ENCODE measurements at places on chromosomes 11 and 22. TPM values are rescaled to one million over a fixed set of nuclear protein-coding genes. Genes with fewer than 3 reads are reported as not detected.

DNA sequence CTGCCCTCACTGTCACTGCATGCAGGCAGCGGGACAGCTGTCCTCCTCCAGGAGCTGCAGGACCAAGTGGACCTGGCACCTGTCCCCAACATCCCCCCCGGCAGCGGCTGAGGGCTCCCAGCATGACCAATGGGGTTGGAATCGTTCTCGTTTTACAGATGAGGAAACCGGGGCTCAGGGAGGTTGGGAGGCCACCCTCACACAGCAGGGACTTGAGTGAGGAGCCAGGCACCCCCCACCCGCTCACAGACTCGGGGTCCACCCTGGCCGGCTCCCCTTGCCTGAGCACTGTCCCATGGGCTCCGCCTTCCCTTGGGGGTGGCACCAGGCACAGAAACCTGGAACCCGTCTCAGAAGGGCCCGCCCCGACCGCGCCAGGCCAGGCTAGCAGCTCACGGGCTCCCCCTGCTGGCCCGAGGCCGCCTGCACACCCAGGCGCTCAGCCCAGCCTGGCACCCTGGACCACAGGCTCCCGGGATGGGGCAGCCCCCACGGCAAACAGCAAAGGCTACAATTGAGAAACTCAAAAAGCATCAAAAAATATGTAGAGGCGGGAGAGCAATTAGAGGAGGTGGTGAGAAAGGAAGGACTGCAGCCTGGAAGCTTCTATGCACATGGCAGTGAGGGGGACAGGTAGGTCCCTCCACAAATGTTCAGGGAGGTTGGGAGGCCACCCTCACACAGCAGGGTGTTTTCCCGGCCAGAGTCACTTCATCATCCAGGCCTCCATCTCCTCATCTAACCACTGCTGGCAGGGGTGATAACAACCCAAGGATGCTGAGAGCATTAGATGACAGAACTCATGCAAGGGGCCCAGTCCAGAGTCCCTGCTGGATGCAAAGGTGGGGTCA is 12.8 kb downstream of the MACROD1 start:
- peak; percentile 27 for DNase-seq
- H3K27ac ChIP-seq, result no peak overlapping the region
- H3K27me3 ChIP-seq, result no peaks in the 10 kb centered on the region
- no peaks in the 10 kb centered on the region for H3K36me3 ChIP-seq
- peaks cover 5% of the 10 kb centered on the region for H3K4me1 ChIP-seq

DNA sequence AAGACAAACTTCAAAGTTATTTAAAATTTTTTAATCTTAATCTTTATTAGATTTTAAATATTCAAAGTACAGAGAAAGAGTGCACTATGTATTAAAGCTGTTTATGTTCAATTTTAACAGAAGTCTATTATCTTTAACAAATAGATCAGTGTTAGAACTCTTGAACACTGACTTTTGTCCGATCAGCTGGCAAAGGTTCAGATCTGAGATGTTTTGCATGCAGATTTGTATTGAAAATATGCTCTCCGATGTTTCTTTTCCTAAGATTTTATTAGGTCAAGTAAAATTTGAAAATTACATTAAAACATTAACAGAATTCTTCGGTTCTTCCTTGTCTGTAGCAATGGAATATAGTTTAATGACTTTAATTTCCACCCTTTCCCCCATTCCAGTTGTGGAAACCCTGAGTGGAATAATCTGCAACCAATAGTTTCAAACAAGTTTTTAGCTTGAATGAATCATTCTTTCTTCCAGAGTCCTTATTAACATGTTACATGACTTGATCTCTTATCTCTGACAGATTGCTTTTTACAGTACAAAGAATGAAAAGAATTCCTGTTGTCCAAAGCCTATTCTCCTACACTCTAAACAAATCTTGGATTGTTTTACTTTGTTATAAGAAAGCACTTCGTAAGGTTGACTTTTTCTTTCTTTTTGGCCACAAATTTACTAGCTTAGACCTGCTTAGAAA is 11.4 kb upstream of the TCP11L1 start:
- no peaks in the 10 kb centered on the region for H3K4me1 ChIP-seq
- no peak for DNase-seq
- H3K4me3 ChIP-seq, result peak overlapping the region; percentile 13
- H3K36me3 ChIP-seq, result no peaks in the 10 kb centered on the region

GRCh38 chr11:26700574-26701235 is 21.2 kb downstream of the SLC5A12 start:
- no peak overlapping the region for H3K27ac ChIP-seq
- DNase-seq, result no peak
- no peaks in the 10 kb centered on the region for H3K27me3 ChIP-seq
- no peaks in the 10 kb centered on the region for H3K36me3 ChIP-seq
- H3K4me1 ChIP-seq, result no peaks in the 10 kb centered on the region

- peaks cover 11% of the 10 kb centered on the region for H3K36me3 ChIP-seq
- H3K27me3 ChIP-seq, result no peaks in the 10 kb centered on the region
- no peak overlapping the region for H3K27ac ChIP-seq
- no peaks in the 10 kb centered on the region for H3K4me1 ChIP-seq
Measured at GRCh38 chr22:19912271-19912999, 29.1 kb upstream of the COMT start.

- H3K27me3 ChIP-seq, result no peaks in the 10 kb centered on the region
- no peak overlapping the region for H3K27ac ChIP-seq
- H3K36me3 ChIP-seq, result no peaks in the 10 kb centered on the region
- H3K4me1 ChIP-seq, result no peaks in the 10 kb centered on the region
Measured at GRCh38 chr22:47630741-47631534, 868.5 kb downstream of the TBC1D22A start.

DNA sequence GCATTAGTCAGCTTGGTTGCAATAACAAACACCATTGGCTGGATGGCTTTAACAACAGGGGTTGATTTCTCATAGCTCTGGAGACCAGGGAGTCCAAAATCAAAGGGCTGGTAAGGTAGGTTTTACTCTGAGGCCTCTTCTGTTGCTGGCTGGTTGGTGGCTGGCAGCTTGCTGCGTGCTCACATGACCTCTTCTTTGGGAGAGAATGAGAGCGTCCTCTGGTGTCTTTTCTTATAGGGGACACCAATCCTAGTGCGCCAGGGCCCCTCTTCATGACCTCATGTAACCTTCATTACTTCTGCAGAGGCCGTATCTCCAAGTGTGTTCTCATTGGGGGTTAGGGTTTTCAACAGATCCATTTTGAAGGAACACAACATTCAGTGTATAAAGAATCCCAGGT is 1308.3 kb downstream of the TBC1D22A start:
- no peaks in the 10 kb centered on the region for H3K4me1 ChIP-seq
- H3K27me3 ChIP-seq, result no peaks in the 10 kb centered on the region
- H3K4me3 ChIP-seq, result no peak overlapping the region
- no peak for DNase-seq
- no peaks in the 10 kb centered on the region for H3K36me3 ChIP-seq
- no peak overlapping the region for H3K27ac ChIP-seq

DNA sequence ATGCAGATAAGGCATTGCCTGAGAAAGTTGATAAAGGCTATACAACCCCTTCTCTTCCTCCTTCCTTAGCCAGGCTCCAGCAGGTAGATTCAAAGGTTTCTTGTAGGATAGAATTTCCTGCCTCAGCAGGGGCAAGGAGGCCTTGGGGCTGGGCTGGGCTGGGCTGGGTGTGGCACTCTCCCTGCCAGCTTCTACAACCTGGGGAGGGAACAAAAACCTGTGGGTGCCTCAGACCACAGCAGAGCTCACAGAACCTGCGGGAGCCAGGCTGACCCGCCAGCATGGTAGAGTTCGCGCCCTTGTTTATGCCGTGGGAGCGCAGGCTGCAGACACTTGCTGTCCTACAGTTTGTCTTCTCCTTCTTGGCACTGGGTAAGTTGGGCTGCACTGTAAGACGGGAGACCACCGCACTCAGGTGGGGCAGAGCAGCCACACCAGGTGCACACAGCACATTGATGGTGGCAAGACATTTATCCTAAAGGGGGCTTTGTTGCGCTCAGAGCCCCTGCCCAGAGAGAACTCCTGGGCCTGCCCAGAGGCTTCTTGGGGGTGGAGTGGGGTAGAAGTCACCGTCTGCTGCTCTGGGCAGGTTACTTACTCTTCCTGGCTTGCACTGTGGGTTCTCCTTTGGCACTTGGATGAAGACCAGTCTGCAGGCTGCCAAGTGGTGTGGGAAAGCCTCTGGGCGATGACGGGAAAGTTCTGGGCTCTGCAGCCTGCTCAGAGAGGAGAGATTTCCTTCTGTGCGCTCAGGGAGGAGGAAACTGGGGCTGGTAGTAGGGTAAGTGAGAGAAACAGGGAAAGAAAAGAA is at the start of gene MOGAT2:
Gene MOGAT2 (plus strand): TSS at position 231 of the 811 bp plus-strand sequence. CDS start 51 bp downstream, at position 282.
- H3K36me3 ChIP-seq, result no peaks in the 10 kb centered on the region
- DNase-seq, result no peak
- H3K27ac ChIP-seq, result no peak within 1 kb of the TSS
- H3K4me1 ChIP-seq, result no peaks in the 10 kb centered on the region
- H3K4me3 ChIP-seq, result no peak within 1 kb of the TSS
- no peaks in the 10 kb centered on the region for H3K27me3 ChIP-seq

DNA sequence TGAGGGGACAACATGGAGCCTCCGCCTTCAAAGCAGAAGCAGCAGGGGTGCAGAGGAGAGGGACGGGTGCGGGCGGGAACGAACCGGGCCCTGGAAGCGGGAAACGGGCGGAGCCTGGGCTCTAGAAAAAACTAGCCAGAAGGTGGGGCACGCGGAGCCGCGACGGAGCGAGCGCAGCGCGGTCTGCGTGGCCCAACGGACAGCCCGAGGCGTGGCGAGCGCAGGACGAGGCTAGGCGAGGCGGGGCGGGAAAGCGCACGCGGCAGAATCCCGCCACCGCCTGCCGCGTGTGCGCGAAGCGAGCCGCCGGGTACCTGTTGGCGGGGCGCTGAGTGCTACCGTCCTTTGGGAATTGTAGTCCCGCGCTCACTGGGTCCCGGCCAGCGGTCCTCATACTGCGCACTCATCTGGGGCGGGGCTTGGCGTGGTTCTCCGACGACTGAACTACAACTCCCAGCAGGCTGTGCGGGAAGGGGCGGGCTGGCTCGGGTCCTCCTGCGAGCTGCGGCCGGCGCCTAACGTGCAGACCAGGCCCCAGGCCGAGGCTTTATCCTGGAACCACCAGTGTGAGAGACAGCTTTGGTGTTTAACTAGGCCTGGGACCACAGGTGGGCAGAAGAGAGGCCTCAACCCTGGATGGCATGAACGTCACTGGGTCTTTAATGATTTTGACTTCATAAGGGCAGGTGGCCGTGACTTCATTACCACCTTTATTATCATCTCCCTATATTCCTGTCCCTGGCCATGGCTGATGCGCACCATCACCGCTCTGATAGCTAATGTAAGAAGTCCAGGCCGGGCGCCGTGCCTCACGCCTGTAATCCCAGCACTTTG is at the start of gene ATL3:
Gene ATL3 (minus strand): TSS at position 55 of the 834 bp plus-strand sequence. CDS start 41 bp downstream, at position 14.
- DNase-seq, result peak; percentile 99
- peak within 1 kb of the TSS; percentile 99 for H3K27ac ChIP-seq
- H3K4me3 ChIP-seq, result peak within 1 kb of the TSS; percentile 63
- no peaks in the 10 kb centered on the region for H3K27me3 ChIP-seq

DNA sequence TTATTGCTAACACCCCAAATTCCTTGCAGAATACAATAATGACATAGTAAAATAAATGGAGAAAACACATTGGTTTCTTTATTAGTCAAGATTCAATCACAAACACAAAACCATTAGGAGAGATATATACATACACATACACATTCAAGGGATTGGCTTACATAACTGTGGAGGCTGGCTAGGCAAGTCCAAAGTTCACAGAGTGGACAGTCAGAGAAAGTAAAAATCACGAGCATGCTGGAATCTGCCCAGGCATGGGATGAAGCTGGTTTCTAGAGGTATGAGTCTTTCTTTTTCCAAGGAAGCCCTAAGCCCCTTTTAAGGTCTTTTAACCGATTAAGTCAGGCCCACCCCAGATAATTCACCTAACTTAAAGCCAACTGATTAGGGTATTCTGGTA is 13.6 kb upstream of the OR56B1 start:
- H3K27me3 ChIP-seq, result no peaks in the 10 kb centered on the region
- H3K36me3 ChIP-seq, result no peaks in the 10 kb centered on the region
- H3K4me3 ChIP-seq, result no peak overlapping the region
- no peaks in the 10 kb centered on the region for H3K4me1 ChIP-seq
- H3K27ac ChIP-seq, result no peak overlapping the region

GRCh38 chr11:10285148-10285802 is 8.7 kb downstream of the SBF2 start:
- H3K36me3 ChIP-seq, result no peaks in the 10 kb centered on the region
- no peak overlapping the region for H3K27ac ChIP-seq
- H3K4me1 ChIP-seq, result peaks cover 48% of the 10 kb centered on the region
- no peaks in the 10 kb centered on the region for H3K27me3 ChIP-seq

GRCh38 chr11:134515081-134515960 is 103.3 kb upstream of the B3GAT1 start:
- H3K27ac ChIP-seq, result no peak overlapping the region
- no peaks in the 10 kb centered on the region for H3K4me1 ChIP-seq
- no peak overlapping the region for H3K4me3 ChIP-seq
- no peak for DNase-seq
- H3K36me3 ChIP-seq, result no peaks in the 10 kb centered on the region

- H3K27ac ChIP-seq, result no peak overlapping the region
- no peak overlapping the region for H3K4me3 ChIP-seq
Measured at GRCh38 chr11:96280444-96280843, 62.6 kb downstream of the MAML2 start.

DNA sequence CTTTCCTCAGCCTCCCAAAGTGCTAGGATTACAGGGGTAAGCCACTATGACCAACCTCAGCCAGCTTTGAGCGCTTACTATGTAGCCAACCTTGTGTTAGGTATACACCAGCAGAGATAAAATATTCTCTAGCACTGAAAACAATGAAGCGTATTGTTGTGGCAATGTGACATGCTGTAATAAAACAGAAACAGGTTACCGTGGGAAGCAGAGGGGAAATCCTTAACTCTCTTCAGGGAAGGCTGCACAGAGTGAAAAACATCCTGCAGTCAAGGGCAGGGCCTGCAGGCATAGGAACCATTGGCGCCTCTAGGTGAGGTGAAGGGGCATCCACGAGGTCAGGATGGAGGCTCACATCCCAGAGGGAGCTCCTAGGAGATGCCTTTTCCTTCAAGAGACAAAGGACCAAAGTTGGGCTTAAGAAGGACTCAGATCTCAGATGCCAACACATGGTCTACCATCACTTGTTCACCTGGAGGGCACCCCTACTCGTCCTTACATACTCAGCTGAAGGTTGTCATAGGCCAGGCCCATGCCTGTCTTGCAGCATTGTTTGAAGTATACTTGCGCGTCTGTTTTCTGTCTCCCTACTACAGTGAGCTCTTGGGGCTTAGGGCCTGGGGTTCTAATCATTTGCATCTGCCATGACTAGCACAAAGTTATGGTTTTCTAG is 8.0 kb downstream of the POLD4 start:
- H3K36me3 ChIP-seq, result no peaks in the 10 kb centered on the region
- no peak overlapping the region for H3K27ac ChIP-seq
- H3K4me1 ChIP-seq, result peaks cover 17% of the 10 kb centered on the region
- H3K4me3 ChIP-seq, result no peak overlapping the region
- DNase-seq, result no peak

GRCh38 chr11:119417726-119418540 is 5.0 kb downstream of the THY1 start:
- H3K4me1 ChIP-seq, result peaks cover 29% of the 10 kb centered on the region
- no peak overlapping the region for H3K27ac ChIP-seq
- H3K36me3 ChIP-seq, result no peaks in the 10 kb centered on the region
- peaks cover 31% of the 10 kb centered on the region for H3K27me3 ChIP-seq

The C22orf15 gene
- 0.44 TPM for total RNA-seq

The FAM181B gene
- 2.2 TPM for total RNA-seq

The MOGAT2 gene
- total RNA-seq, result not detected

The MMP10 gene
- total RNA-seq, result not detected

The EMID1 gene
- 9.9 TPM for total RNA-seq

The OR4D9 gene
- total RNA-seq, result not detected

The MPZL2 gene
- 53.7 TPM for total RNA-seq

The MS4A7 gene
- total RNA-seq, result 77.1 TPM

The CFAP300 gene
- 2.1 TPM for total RNA-seq

The RHBDD3 gene
- 42.1 TPM for total RNA-seq

The SNX32 gene
- not detected for total RNA-seq

The NAV2 gene
- 19.2 TPM for total RNA-seq

The CRYBA4 gene
- total RNA-seq, result not detected

All from tibial nerve (tissue), 4 donors.